ENCODE measurements at places on chromosomes 11 and 22.

- no peak for DNase-seq
Measured at GRCh38 chr11:79414644-79415317, 26.0 kb downstream of the TENM4 start.

- no peak for DNase-seq
Measured at GRCh38 chr11:123580137-123580536, 74.3 kb downstream of the SCN3B start.

GRCh38 chr11:129230006-129230405 lies 37.9 kb upstream of the ARHGAP32 start:
- DNase-seq: no peak

DNA sequence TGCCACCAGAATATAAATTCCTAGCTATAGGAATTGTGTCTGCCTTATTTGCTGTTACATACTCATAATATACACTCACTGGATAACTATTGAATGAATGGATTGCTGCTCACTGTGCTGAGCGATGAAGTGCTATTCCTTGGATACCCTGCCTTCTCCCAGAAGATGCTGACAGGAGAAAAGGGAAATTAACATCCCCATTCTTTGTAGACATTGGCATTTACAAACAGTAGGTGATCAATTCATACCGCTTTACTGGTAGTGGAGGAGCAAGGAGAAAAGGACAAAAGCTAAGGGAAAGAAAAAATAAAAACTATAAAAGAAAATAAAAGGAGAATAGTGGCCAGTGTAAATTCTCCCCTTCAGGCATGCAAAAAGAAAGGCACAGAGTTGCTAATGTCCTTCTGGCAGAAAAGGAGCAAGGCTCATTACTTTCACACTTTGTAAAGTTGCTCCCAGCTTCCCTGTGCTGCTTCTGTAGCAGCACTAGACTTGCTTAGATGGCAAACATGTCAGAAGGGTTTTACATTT lies 183.0 kb downstream of the LUZP2 start:
- no peak for DNase-seq

GRCh38 chr22:48146426-48146825 lies 1384.0 kb downstream of the TBC1D22A start:
- DNase-seq: no peak

GRCh38 chr11:77446911-77447629 lies 26.8 kb downstream of the PAK1 start:
- DNase-seq: no peak

DNA sequence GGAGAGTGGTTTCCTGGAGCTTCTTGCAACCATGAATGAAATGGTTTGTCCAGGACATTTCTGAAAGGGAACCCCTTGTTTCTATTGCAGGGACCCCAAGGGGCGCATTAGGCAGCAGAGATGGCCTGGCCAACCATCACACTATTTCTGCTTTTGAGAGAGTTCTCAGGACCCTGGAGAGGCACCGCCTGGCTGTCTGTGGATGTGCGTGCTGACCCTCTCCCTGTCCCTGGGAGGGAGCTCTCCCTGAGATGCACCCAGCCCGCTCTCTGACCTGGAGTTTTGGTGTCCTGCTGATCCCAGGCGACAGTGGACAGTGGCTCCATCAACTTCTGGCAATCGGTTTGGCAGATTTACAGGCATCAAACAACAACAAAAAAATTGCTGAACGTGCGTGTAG lies 80.3 kb upstream of the SLC22A12 start:
- DNase-seq: no peak

GRCh38 chr11:128291835-128292234 lies 295.5 kb downstream of the ETS1 start:
- DNase-seq: no peak

- DNase-seq: no peak
Measured at GRCh38 chr11:8789864-8790263, 107.3 kb downstream of the RPL27A start.

DNA sequence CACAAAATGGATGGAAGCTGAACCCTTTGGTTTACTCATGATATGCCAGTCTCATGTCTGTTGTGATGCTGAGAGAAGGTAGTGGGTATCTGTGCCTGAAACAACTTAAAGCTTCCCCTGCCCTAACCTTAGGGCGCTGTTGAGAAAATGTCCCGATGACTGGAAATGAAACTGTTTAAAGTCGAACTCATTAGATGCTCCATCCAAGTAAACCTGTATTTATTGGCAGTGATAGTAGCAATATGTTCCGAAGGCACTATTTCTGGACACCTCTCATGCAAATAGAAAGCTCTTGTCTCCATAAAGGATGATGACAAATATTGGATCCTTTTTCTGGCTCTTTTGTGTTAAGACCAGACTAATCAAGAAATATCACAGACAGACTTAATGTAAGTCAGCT lies 86.2 kb downstream of the GRAMD1B start:
- DNase-seq: no peak

GRCh38 chr11:9774591-9775397 lies 110.9 kb downstream of the SWAP70 start:
- DNase-seq: no peak

Measured in KG1 (cell line).